ENCODE measurements at places on chromosomes 16 and 17.

GRCh38 chr17:73899839-73900238 is 255.6 kb upstream of the SDK2 start:
- DNase-seq, result no peak

- DNase-seq, result no peak
These were observed 90.5 kb upstream of the MAF start for GRCh38 chr16:79691007-79691406.

- DNase-seq, result no peak
These were observed 24.2 kb downstream of the XPO6 start for GRCh38 chr16:28187595-28188004.

DNA sequence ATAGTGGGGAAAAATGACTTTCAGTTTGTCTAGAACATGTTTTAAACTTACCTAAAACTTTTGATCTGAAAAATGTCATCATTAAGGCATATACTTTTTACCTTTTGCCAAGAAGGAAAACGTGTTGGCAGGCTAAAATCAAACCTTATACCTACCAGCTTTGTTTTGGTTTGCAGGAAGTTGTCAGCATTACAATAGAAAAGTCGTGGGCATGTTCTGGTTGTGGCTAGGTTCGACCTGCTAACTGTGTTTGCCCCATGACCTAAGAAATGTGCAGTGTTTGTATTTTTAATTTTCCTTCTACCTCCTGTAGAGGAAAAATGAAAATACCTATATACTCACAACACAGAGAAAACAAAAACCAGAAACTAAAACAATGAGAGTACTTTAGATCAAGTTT is 13.0 kb downstream of the SKAP1 start:
- no peak for DNase-seq

GRCh38 chr17:44023545-44024270 is 8.9 kb upstream of the TMEM101 start:
- DNase-seq, result no peak

GRCh38 chr16:85520853-85521521 is 92.1 kb upstream of the GSE1 start:
- DNase-seq, result no peak

DNA sequence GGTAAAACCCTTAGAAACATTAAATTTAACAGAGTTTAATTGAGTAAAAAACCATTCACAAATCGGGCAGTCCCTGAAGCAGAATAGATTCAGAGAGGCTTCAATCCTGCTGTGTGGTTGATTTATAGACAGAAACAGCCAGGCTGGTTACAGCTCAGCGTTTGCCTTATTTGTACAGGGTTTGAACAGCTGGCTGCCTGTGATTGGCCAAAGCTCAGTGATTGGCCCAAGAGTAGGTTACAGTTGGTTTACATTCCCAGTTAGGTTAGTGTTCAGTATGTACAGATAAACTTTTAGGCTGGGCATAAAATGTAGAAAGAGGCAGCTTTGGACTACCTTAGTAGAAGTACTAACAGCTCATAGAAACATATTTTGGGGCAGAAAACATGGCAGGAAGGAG is 210.4 kb upstream of the ELAC2 start:
- DNase-seq, result no peak

GRCh38 chr17:66549311-66549704 is 246.9 kb downstream of the PRKCA start:
- no peak for DNase-seq

- DNase-seq, result no peak
These were observed 92.2 kb upstream of the CIBAR2 start for GRCh38 chr16:85204242-85205010.

DNA sequence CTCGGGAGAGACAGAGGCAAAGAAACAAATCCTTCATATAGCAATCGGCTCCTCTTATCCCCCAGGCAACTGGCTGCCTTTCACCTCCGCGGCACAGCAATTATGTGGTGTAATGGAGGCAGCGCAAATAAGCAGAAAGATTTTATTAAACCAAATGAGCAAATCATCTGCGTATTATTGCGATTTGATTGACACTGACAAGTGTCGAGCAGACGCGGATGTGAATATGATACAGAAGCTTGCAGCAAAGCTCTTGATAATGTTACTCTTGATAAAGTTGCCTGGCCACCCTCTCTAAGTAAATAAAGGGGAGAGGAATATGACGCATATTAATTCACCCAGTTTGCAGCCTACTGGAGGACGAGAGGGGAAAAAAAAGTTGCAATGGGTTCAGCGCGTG is 26.5 kb upstream of the AKTIP start:
- DNase-seq, result no peak

DNA sequence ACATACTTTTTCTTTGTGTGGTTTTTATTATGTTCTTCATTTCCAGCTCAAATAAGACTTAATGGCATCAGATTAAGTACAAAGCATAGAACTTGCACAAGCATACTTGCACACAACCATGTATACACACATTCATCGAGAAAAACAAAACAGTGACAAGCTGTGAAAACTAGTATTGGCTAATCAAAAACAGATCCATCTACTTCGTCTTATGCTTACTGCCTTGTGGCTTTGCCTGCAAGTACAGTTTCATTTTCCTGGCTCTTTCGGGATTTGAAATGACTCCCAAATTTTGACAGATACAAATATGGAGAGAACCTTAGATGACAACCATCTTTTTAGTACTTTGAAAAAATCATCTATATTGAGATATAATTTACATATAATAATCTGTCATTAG is 338.3 kb downstream of the BCAS3 start:
- DNase-seq, result no peak

- DNase-seq, result no peak
These were observed 196.7 kb downstream of the CDH11 start for GRCh38 chr16:64925166-64925565.

DNA sequence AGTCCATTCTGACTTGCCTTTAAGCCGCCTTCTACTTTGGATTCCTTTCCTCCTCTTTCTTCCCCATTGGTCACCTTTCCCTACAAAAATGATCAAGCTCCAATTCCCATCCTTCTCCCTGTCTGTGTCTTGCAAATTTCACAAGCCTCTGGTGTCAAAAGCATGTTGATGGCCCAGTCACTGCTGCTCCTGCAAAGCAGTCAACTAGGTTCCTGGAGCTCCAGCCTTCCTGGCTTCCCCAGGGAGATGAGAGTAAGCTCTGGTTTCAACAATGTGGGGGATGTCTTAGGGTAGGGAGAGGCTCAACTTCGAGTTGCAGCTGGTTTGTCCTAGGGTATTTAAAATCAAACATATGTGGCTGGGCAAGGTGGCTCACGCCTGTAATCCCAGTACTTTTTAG is 36.1 kb upstream of the HELZ start:
- DNase-seq, result no peak

DNA sequence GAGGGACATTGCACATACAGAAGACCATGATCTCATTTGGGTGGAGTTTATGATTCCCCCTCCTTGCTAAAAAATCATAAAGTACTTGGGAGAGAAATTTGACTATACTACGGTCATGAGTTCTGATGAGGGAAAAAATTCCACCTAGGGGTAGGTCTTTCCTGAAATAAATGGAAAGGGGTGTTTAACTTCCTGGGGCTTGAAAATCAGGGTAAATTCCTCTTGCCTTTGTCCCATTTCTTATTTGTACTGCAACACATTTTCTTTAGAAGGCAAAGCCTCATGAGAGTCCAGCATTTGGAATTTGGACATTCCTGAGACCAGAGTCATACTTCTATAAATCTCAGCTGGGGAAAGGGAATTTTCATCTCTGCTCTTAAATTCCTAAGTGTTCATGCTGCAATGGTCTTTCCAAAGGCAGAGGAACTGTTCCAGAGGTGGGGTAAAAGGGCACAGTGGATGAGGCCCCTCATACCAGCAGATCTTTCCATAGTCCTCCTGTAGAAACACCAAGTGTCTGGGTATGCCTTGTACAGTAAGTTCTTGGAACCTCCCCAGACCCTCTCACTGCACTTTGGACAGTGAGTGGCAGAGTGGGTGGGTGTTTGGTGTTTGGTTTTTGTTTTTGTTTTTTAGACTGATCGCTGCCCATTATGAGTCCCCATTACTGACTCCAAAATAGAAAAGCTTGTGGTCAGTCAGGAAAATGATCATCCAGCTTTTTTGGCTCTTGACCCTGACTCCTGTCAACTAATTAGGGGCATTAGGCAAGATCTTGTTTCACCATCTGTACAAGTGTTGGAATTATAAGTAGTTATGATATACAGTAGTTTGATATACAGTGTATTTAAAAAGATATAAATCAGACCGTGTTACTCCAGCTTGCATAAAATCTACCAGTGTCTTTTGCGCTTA is 6.0 kb downstream of the LYRM1 start:
- no peak for DNase-seq

DNA sequence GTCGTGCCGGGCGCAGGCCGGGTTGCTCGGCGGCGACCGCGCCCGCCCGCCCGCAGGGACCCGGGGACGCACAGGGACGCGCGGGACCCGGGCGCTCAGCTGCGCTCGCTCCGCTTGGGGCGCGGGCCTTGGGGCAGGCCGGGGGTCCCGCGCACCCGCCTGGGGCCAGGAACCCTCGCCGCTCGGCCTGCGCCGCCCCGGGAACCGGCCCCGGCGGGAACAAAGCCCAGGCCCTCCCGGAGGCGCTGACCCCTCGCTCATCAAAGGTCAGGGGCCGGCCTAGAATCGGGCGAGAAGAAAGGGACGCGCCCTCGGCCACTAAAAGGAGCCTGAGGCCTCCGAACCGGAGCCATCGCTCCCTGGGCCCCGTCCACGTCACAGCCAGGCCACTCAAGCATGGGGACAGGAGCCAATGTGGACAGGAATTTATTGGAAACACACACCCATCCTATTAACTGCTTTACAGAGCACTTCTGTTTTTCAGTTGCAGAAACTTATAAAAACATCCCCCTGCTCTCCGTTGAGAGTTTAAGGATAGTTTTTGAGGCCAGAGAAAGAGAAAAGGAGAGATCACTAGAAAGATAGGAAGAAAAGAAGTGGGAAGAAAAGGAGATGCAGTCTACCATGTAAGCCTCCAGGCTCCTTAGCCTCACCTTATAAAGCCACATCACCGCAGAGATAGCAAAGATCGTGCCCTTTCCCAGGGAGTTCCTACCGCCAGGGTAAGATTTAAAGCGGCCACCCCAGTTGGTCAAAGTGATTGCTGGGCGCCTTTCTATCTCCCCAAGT is 558 bp upstream of the ZFHX3 start:
- peak; percentile 32 for DNase-seq

- DNase-seq, result no peak
These were observed 52.5 kb upstream of the WSB1 start for GRCh38 chr17:27241346-27241946.

GRCh38 chr17:64978138-64978537 is 58.9 kb upstream of the LRRC37A3 start:
- no peak for DNase-seq

DNA sequence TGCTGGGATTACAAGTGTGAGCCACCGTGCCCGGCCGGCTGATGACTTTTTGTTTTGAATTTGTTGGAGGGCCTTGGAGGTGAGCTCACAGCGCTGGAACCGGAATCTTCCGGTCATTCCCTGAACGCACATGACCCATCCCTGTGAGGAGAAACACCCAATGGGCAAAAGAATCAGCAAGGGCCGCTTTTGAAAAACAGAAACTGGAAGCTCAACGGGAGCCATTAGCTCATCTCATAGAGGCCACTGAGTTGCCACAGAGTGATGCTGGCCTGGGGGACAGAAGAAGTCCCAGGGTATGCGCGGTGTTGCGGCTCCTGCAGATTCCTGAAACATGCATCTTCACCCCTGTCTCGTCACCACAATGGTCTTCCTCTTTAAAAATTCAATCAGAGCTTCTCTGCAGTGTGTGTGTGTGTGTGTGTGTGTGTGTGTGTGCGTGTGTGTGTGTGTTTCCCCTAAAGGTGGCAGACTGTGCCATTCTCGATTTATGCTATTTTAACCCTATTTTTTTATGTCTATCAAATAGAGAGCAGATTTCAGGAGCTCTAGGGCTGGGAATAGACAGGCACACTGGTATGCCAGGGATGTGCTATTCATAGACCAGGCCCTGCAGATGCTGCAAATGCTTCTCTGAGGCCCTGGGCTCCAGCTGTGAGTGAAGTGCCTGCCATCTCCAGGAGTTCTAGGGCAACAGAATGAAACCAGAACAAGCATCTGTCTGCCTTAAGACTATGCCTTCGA is 68.3 kb downstream of the MARCHF10 start:
- DNase-seq, result no peak

GRCh38 chr16:87527055-87527724 is 34.4 kb upstream of the ZCCHC14 start:
- no peak for DNase-seq

DNA sequence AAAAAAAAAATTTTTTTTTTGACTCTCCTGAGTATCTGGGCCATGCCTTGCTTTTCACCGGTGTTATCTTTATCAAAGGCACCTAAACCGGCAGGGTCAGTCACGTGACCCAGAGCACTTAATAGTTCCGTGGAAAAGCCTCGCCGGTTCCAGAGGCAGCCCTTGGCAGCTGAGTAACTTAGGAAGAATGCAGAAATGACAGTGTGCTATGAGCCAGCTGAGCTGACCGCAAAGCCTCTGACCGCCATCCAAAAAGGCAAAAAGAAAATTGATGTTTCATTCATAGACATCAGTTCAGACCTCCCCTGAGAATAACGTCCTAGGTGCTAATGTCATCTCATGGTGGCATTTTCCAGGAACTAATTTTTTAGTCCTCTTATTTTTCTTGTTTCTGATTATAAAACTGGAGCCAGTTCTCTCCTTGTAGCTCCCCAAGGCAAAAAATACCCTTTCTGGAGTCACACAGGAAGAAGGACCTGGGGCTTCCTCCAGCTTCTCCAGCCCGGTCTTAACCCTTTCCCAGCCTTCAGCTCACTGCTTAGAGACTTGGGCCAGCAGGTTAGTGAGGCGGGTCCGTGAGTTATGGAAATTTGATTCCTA is 122.6 kb downstream of the SOCS1 start:
- peak; percentile 69 for DNase-seq

- peak; percentile 58 for DNase-seq
These were observed 6.4 kb downstream of the ATP1B2 start for GRCh38 chr17:7656958-7657609.

DNA sequence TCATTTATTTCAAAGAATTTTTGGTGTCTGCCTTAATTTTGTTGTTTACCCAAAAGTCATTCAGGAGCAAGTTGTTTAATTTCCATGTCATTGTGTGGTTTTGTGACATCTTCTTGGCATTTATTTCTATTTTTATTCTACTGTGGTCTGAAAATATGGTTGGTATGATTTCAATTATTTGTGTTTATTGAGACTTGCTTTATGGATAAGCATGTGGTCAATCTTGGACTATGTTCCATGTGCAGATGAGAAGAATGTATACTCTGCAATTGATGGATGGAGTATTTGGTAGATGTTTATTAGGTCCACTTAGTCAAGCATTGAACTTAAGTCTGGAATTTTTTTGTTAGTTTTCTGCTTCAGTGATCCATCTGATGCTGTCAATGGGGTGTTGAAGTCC is 383.0 kb downstream of the PMP22 start:
- DNase-seq, result no peak

- DNase-seq, result no peak
These were observed 368.0 kb upstream of the RBFOX1 start for GRCh38 chr16:6964679-6965078.

- DNase-seq, result no peak
These were observed 67.2 kb downstream of the PARN start for GRCh38 chr16:14562691-14563491.

Measured in testis (tissue), 5 donors.